ENCODE measurements at places on chromosomes 4 and X.

DNA sequence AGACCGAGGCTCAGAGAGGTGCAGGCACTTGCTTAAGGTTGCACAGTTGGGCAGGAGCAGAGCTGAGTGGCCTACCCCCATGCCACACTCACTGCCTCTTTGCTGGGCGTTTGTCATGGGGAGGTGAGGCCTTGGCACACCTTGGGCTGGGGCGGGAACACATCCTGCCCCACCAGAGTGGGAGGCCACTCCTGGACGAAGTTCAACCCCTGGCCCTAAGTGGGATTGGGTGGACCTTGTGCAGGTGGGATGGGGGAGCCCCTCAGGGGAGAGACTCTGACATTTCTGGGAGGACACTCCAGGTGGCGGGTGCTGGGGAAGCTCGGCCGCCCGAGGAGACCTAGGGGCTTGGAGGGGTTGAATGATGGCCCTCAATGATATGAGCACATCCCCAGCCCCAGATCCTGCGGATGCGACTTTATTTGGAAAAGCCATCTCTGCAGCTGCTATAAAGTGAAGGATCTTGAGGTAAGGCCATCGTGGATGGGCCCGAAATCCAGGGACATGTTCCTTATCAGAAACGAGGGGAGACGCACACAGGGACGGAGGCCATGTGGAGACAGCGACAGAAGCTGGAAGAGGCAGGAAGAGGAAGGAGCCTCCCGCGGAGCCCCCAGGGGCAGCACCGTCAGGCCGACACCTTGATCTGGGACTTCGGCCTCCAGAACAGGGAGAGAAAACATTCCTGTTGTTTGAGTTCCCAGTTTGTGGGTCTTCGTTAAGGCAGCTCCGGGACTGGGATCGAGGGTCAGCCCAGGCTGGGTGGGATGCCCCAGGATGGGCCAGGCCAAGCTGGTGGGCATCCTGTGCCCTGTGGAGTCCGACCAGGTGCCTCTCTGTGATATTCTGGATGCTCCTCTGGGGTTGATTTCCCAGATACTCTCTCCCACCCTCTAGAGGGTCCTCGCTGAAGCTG, 111.6 kb upstream of the LRPAP1 start:
- no peak for DNase-seq

DNA sequence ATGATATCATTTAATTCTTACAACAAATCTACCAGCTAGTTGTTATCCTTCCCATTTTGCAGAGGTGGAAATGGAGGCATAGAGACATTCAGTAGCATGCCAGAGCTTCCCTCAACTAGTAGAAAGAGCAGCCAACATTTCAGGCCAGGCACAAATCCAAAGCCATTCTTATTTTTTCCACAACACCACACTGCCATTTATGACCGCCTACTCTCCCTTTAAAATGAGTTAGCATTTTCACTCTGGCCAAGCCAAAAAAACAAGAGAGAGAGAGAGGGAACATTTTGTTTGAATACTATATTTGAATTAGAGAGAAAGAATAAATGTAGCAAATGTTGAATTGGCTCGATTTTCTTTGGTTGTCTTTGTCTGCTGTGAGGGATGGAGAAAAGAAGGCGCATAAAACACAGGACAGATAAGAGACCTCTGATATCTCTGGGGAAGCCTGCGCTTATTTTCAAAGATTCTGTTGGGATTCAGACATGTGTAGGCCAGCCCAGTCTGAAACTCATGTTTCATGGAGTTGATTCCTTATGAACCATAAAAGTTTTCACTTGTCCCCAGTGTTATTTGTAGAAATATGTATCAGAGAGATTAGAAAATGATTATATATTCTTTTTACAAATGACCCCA, 265.7 kb downstream of the RAB28 start:
- no peak for DNase-seq

DNA sequence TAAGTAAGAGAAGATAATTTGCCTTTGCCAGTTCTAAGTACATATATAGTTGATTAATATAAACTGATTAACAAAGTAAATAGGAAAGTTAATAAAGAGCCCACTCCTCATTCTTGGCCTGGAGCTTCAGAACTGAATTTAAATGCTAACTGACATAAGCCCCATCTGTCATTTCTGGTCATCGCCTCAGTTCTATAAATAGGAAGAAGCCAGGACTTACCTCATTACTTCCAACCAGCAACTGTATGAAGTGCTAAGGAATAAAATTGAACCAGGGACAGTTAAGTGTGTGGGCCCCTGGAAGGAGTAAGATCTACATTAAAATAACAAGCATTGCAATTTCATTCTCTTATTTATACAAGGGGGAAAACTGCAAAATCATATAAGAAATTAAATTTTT, 52.0 kb upstream of the PDLIM5 start:
- DNase-seq, result no peak

DNA sequence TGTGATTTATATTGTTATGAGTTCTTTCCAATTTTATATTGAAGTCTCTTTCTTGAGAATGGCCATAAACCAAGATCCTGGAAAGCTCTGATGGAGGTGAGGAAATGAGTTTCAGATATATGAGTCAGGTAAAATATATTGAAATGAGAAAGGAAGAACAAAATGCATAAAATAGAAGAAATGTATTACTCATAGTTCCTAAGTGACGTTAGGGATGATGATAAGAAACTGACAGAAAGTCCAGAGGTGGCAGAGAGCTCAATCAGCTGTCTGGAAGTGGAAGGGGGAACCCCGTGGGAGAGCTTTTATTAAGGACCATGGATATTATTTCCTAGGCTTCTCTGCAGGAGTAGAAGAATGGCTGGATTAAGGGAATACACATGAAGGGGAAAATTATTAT, 24.6 kb downstream of the UGT2B7 start:
- DNase-seq, result no peak

GRCh38 chr4:186826846-186827533, 103.3 kb upstream of the FAT1 start:
- no peak for DNase-seq

DNA sequence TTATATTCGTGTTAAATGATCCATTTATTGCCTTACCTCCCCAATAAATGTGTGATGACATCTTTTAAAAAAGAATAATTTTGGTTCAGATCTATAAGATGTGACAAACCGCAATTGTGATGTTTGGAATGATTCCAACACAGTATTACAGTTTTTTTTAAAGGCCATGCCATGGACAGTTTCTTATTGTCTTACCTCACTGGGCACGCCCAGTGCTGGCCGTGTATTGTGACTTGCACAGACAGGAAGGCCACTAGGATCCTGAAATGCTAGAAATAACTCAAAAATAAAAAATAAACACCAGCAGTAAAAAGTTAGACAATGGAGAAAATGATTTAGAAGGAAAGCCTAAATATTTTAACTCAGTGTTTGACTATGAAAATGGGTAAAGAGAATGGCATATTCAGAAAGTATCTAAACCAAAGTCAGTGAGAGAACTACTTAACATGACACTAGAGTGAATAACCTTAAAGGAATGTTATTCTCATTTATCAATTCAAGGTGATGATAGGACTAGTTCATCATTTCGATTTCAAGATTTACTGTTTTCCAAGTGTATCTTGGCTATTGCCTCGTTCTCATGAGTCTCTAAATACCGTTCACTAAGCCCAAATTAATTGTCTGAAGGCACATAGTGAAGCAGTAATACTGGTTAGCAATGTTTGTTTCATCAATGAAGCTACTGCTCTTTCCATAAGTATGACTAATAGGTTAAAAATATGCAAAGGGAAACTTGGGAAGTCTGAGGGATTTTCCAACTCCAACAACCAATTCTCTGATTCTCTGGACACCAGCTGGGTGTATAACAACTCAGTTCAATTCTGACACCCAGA, 46.1 kb upstream of the VEGFC start:
- DNase-seq, result no peak

GRCh38 chr4:182425302-182425701, 182.1 kb downstream of the TENM3 start:
- no peak for DNase-seq

- no peak for DNase-seq
These were observed 73.4 kb upstream of the LHFPL1 start for GRCh38 chrX:112753116-112753515.

GRCh38 chrX:15499976-15500375, 631 bp upstream of the BMX start:
- no peak for DNase-seq

DNA sequence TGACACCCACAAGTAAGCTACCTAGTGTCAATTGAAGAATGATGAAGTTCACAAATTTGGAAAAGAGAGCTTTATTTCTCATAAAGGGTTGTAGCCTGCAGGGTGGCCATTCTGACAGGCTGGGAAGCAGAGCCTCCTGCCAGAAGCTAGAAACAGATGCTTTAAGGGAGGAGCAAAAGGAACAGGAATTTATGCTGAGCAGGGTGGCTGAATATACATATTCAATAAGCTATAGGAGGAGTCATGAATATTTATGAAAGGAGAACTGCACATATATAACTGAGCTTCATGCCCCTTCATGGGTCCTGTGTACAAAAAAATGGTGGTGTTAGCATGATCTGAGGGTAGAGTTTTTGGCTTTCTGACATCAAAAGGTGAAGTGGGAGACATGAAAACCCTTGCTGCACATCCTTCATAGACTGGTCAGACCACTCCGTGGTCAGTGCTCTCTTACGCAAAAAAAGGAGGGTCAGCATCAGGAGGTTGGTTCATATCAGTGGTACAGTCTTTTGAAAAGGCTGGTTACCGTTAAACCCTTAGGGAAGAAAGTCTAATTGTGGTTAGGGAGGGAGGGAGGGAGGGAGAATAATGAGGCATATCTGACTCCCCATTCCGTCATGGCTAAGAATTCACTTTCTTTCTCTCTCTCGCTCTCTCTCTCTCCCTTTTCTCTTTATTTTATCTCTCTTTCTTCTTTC, 121.4 kb downstream of the LUZP4 start:
- DNase-seq, result no peak

DNA sequence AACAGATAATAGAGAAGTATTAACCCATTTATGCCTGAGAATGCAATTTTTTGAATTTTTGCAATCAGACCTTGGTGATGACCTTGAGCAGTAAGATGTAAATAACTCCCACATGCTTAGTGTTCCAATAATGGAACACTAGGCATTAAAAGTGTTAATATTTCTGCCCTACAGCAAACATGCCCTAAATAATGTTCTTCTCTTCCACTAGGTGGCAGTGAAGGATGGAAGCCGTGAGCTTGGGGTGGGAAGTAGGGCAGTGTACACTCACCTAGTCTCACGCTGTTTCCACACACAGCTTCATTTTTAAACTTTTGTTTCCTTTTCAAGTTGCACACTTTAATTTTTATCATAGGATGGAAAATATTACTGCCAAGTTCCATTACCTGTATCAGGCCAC, 613.1 kb upstream of the HS3ST1 start:
- no peak for DNase-seq

GRCh38 chr4:89101256-89102161, 9.8 kb upstream of the TIGD2 start:
- no peak for DNase-seq

DNA sequence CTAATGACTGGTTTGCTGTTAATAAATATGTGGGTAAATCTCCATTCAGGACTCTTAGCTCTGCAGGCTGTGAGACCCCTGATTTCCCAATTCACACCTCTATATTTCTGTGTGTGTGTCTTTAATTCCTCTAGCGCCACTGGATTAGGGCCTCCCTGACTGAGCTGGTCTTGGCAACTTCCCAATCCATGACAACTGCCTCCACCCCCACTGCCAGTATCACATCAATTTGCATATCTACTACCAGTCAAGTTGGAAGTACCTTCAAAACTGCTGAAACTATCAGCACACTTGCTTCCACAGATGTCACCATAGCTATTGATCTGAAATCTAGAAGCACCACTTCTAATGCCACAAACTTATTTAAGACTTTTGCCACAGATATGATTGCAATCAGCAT, 27.6 kb downstream of the OPRPN start:
- DNase-seq, result no peak

- DNase-seq, result no peak
These were observed 382.8 kb upstream of the CTSO start for GRCh38 chr4:156336511-156336910.

GRCh38 chrX:22136711-22137110, 104.6 kb downstream of the PHEX start:
- no peak for DNase-seq

DNA sequence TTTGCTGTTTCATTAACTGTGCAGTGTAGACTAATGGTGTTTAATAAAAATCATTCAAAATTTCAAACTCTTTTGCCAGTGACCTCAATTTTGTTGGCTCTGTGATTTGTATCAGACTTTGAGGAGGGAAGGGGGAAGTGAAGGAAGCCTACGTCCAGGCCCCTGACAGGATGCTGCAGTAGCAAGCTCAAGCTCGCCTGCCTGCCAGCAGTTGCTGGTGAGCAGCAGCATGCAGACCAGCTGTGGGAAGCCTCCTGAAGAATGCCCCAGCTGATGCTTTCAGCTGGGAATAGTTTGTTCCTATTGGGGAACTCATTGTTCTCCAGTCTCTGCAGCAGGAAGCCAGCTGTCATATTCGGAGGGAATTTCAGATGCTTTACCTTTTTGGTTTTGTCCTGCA, 495.2 kb downstream of the AFF2 start:
- no peak for DNase-seq

DNA sequence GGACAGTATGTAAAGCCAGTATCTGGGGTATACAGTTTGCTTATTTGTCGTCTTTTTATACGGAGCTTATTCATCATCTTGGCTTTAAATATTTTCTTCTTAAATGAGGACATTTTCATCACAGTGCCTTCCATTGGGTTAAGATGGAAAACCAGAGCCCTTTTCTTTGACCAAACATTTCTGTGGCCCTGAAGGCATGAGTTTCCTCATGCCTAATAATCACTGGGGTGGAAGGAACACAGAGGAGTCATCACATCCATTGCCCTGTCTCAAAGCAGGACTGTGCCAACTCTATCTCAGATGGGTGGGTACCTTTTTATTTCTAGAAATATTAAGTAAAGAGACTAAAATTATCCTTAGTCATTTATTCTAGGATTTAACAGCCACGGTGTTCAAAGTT, 40.0 kb downstream of the CHRDL1 start:
- no peak for DNase-seq

DNA sequence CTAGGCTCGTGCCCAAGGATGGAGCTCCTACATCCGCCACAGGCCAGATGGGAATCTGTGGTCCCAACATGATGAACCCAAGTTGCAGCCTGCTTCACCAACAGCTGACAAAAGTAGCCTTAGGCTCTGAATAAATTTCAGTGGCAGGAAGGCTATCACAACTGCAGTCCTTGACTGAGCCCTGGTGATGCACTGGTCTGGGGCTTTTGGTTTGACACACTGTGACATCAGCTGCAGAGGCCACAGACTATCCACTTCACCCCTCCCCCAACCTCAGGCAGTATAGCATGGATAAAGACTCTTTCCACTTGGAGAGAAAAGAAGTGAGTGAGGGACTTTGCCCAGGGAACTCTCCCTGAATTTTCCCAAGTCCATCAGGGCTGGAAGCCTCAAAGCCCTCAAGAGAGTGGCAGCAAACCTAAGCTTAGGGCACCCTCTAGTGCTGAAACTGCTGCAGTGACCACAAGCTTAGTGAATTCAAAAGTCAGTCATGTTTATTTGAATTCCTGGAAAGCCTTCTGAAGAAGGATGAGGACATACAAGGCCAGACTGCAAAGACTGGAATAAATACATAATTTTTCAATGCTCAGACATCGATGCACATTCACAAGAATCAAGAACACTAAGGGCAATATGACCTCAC, 135.0 kb upstream of the TENT5D start:
- DNase-seq, result no peak
